ENCODE measurements at places on chromosomes 2 and 18. TPM values are rescaled to one million over a fixed set of nuclear protein-coding genes. Genes with fewer than 3 reads are reported as not detected.
A peak's percentile ranks its signal among the peaks of the same experiment; 100 is the strongest.

DNA sequence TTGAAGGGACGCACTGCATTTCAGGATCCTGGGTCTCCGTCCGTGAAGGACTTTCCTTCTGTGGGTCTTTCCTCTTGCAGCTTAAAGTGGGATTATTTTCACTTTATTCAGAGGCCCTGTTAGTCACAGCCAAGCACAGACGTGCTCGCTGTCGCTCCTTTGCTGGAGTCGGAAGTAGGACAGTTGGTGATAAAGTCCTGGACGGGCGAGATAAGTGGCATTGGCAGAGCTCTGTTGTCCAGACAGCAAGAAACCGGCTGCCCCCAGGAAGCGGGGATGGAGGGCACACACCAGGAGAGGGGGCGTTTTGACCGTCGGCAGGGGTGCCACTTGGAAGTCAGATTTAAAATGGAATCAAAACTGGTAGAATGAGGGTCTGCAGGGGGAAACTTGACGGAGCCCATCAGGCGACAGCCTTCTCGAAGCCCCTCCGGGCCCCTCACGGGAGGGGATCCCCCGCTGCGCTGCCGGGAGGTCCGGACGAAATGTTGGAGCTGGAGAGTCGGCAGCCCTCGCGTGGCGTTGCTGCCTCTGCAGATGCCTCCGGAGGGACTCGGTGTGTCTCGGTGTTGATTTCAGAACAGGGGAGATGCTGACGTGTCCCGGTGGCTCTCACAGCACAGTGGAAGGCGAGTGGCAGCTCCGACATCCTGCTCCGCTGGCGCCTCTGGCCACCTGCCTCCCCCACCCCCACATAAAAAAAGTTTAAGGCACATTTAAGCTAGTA, 124.2 kb downstream of the NFATC1 start:
- DNase-seq: no peak

- DNase-seq: peak; percentile 29
These were observed 9.8 kb upstream of the ERBB4 start for GRCh38 chr2:212548455-212548819.

- no peak for DNase-seq
These were observed 16.0 kb upstream of the CAB39 start for GRCh38 chr2:230696670-230697069.

GRCh38 chr2:59236723-59237122, 995.6 kb upstream of the FANCL start:
- no peak for DNase-seq

DNA sequence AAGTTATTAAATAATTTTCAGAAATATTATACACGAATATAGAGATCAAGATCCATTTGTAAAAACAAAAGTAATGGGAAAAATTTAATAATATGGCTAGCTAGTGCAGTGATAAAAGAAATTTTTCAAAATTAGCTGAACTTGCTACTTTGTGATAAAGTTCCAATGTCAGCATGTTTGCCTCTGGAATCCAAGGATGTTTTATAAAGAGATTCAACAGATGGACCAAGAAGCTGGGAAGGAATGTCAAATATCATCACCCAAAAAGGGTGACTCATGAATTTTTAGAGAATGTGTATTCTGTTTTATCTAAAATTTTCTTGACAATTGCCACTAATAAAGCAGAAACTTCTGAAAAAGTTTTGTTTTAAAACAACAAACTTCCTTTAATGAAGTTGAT, 95.3 kb downstream of the FSIP2 start:
- no peak for DNase-seq

DNA sequence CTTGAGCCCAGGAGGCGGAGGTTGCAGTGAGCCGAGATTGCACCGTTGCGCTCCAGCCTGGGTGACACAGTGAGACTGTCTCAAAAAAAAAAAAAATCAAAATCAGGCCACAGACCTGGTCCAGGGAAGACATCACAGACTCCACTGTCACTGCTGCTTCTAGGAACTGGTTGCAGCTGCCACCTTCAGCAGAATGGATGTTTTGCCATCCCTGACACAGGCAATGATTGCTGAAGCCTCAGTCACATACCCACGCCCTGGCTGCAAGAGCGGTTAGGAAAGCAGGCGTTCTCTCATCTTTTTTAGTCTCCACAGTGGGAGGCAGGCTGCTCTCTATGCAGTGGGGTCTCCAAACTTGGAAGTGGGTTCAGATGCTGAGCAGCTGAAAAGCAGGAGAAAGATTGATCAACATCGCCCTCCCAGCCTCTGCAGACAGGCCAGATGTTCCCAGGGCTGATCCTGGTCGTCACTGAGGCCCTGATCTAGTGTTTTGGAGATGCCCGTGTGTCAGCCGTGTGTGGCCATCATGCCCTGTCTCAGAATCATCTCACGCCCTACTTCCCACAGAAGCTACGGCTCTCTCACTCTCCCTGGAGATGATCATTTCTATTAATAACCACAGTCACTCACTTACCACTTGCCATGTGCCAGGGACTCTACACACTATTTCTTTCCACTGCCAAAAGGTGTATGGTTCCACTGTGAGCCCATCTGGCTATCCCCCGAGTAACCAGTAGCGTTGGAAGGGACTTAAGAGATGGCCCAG, 91.8 kb downstream of the PLB1 start:
- DNase-seq: peak; percentile 84

Gene DES
- total RNA-seq: 14.4 TPM

Gene PJVK
- total RNA-seq: 12.0 TPM

Gene TLX2
- total RNA-seq: 0.49 TPM

DNA sequence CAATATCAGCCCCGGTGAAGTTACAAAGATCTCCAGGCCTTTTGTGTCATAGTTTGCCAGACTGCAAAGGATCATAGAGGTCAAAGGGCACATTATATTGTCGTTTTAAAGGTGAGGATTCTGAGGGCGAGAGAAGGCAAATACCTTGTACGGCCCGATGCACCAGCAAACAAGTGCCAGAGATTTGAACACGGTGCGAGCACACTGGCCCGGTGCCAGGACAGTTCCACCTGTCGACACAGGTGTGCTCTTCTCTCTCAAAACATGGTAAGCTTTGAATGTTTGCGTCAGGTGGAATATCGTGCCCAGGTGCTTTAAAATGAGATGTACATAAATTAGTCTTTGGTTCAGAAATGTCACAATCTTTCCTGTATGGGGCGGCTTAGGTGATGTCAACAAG, 776.1 kb upstream of the ID2 start:
- DNase-seq: no peak

DNA sequence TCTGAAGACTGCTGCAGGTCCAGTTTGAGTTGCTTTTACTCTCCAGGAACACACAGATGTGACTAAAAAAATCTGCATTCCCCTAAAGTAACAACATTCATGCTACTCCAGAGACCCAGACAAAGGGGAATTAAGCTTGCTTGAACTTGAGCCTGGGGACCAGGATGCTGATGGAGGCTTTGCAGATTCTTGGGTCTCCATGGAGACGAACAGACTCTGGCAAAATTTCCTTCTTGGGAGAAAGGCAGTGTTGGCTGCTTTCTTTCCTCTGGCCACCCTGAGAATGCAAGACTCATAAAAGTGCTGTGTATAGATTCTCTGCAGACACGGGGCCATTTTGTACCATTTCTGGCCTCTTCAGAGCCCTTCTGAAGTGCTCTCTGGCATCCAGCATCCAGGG, 112.0 kb downstream of the ACTR3 start:
- no peak for DNase-seq

Gene CLEC4F
- not detected for total RNA-seq

DNA sequence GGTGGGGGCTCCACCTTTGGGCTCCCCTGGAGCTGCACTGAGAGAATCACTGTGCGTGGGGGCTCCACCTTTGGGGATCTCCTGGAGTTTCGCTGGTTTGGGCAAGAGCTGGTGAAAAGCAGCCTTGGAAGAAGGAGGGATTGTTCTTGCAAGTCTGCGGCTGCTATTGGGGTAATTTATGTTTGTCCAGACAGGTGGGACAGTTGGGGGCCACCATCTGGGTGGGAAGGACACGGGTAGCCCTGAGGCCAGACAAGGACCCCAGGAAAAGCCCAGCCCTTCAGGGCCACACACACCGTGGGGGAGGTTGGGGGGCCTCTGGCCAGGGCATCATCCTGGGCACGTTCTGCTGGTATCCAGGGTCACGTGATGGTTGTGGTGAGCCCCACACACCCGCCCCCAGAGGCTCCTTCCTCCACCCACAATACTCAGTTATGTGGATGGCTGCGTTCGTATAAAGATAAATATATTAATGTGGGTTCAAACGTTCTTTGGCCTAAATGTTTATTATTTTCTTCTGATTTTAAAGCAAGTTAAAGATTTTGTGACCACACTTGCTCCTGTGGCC, 47.7 kb downstream of the TPO start:
- DNase-seq: no peak

Gene SLC8A1
- 195 TPM for total RNA-seq

DNA sequence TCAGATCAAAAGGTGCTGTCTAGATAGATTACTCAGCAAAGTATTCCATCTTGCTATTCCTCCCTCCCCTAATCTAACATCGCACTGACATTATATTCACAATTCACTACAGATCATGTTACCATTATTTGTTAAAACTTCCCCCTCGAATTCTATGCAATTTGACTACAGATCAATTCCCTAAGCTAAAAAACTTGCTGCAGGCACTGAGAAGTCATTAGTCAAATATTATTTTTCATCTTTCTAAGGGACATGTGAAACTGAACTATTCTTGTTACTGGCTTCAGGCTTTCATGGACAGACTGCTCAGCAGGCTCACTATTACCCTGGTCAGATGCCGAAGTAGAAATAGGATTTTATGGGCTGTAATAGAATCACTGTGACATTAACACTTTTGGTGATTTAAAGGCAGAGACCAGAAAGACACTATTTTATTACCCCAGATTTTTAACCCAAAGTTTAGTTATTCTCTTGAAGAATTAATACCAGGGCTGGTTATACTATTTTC, 15.1 kb downstream of the MYL1 start:
- DNase-seq: no peak

DNA sequence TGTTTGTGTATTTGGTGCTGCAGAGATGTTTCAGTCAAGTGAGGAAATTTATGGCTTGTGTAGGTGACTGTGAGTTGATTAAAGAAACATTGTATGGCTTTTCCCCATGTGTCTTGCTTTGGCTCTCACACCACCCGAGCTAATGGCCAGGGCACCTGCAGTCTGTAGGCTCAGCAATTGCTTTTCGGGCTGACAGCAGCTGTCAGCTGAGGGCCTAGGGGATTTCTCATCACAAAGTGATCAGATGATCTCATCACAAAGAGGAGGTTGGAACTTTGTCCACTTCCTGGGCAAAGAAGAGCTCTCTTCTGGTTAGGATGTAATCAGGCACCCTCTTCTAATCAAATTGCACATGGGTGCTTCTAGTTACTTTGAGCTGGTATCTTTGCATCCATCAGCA, 632.2 kb downstream of the SLC4A3 start:
- no peak for DNase-seq

Data from dorsolateral prefrontal cortex (tissue), 122 donors.